Vagina (tissue), 2 donors: ENCODE measurements at places on chromosomes 2 and 18. TPM values are rescaled to one million over a fixed set of nuclear protein-coding genes. Genes with fewer than 3 reads are reported as not detected.

Gene HOXD11
- 19.4 TPM for total RNA-seq

Gene CCDC85A
- total RNA-seq = 4.7 TPM

Gene KCNG2
- total RNA-seq = not detected

Gene LAMA3
- total RNA-seq = 106 TPM

Gene POTEC
- not detected for total RNA-seq

Gene NR4A2
- total RNA-seq = 17.2 TPM

Gene ANKRD44
- total RNA-seq = 46.4 TPM

Gene ACTG2
- total RNA-seq = 413 TPM

Gene EML6
- total RNA-seq = 1.7 TPM

Gene MFSD6
- 84.7 TPM for total RNA-seq

Gene DSG2
- 11.8 TPM for total RNA-seq

Gene MYCN
- 2.0 TPM for total RNA-seq

Gene GPBAR1
- total RNA-seq = 8.1 TPM

Gene ST8SIA5
- total RNA-seq = not detected

Gene TEKT4
- not detected for total RNA-seq

Gene UBXN4
- 51.6 TPM for total RNA-seq

Gene RTP5
- not detected for total RNA-seq

Gene ZNF24
- total RNA-seq = 24.8 TPM

Gene MDH1
- total RNA-seq = 124 TPM

Gene KCNIP3
- total RNA-seq = 27.5 TPM

Gene CHAC2
- total RNA-seq = 1.7 TPM

Gene DSG4
- total RNA-seq = not detected
